ENCODE measurements at places on chromosomes 5 and 9.

- no peak for DNase-seq
These were observed 23.5 kb downstream of the PTTG1 start for GRCh38 chr5:160445132-160445531.

DNA sequence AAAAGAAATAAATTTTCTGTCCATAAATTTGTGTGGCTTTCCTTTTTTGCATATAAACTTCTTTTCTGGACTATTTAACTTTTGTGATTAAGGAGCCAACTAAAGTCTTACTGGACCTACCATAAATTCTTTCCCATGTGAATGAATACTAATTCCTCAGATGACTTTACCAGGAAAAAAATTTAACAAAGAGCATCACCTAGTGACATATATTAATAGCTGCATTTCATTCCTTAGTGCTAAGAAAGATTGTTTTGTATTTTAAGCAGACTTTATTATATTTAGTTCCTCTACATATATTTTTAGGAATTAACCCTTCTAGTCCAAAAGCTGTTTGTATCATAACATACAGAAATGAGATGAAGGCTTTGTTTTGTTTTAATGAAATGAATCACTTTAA lies 64.4 kb downstream of the C9orf85 start:
- no peak for DNase-seq

DNA sequence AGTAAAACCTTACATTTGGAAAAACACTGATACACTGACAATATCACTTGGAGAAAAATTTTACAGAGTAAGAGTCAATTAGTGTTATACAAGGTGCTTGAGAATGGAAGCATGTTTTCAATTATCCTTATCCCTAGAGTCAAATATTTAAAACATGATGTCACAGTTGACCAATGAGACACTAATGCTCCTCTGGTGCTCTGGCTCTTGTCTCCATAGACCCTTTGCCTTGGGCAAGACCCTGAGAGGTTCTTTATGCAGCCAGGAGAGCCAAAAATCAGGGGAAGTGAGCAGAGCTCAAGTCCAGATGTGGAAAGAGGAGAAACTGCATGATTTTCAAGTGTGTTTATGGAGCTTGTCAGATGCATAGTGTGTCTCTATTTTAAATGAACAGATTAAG lies 153.9 kb downstream of the MARCHF11 start:
- DNase-seq, result no peak

DNA sequence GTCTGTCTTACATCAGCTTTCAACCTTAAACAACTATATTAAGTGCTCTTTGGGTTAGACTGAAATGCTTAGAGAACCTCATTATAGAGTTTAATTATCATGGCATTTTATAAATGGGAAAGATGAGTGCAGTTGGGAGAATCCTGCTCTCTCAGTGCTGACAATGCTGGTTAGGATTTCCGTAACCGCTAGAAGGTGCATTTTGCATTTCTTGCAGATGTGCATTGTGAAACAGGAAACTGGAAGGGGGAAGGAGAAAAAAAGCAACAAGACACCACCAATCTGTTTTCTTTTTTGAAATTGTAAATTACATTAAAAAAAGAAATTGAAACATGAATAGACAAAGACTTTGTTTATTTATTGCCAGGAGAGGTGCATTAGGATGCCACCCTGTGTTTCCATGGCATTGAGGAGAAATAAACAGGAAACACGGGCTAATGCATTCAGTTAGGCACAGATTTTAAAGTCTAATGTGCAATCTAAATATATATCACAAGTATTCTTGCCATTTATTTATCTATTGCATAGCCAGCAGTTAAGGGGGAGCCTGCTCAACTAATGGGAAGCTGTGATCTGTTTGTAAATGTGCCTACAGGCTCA lies 478.9 kb downstream of the PSAT1 start:
- DNase-seq, result no peak

DNA sequence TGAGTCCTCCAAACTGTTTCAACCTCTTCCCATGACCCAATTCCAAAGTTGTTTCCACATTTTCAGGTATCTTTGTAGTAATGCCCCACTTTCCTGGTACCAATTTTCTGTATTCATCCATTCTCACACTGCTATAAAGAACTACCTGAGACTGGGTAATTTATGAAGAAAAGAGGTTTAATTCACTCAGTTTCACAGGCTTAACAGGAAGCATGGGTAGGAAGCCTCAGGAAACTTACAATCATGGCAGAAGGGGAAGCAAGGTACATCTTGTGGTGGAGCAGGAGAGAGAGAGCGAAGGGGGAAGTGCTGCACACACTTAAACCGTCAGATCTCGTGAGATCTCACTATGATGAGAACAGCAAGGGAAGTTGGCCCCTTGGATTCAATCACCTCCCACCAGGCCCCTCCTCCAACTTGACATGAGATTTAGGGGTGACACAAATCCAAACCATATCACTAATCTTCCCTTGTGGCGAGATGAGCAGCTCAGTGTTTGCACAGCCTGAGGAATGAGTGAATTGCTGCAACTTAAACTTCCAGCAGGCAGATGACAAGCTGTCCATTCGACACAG lies 42.9 kb downstream of the TRIP13 start:
- DNase-seq, result no peak

DNA sequence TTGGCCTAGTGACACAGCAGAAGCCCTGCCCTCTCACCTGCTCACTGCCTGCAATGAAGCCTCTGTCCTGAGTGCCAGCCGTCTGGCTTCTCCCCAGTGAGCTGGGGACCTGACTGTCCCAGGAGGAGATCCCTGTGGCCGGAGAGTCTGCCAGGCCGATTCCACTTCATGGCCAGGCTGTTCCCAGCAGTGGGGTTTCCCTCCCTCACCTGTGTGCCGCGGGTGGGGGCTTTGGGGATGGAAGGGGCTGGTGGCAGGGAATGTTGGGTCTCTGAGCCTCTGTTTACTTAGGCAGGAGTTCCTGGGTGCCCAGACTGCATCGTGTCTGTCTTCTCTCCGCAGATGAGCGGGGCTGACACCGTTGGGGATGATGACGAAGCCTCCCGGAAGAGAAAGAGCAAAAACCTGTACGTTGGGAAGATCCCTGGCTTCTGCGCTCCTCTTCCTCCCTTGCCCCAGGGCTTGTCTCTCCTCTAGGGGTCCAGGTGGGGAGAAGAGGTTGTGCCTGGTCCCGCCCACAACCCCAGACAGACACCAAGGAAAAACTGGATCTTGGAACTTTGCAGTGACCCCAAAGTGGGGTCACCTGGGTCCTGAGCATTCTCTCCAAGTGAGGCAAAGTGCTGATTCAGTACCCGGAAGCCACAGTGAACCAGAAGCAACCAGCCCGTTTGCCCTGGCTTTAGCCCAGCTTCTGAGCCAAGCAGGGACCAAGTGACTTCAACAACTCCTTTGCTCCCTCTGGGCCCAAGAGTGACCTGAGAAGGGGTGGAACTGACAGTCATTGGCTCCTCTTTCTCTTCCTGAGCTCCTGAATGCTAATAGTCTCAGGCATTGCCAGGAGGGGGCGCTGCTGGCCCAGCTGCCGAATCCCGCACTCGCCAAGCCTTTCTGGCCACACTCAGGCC lies 127.7 kb downstream of the RGS3 start:
- peak; percentile 35 for DNase-seq

DNA sequence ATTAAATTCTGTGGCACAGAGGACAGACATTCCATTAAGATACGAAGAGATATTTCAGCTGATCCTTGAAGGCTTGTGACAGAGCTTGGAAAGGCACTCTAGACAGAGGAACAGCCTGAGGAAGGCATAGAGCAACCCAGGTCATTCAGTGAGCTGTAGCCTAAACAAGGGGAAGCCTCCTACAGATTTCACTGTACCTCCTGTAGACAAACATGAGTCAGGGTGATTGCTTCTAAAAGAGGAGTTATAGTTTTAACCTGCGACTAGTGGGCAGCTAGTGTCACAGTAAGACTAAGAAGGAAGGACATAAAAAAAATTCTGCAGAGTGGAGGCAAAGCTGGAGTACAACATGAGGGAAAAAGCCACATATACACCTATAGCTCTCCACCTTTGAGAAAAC lies 43.5 kb upstream of the ANKDD1B start:
- DNase-seq, result no peak

DNA sequence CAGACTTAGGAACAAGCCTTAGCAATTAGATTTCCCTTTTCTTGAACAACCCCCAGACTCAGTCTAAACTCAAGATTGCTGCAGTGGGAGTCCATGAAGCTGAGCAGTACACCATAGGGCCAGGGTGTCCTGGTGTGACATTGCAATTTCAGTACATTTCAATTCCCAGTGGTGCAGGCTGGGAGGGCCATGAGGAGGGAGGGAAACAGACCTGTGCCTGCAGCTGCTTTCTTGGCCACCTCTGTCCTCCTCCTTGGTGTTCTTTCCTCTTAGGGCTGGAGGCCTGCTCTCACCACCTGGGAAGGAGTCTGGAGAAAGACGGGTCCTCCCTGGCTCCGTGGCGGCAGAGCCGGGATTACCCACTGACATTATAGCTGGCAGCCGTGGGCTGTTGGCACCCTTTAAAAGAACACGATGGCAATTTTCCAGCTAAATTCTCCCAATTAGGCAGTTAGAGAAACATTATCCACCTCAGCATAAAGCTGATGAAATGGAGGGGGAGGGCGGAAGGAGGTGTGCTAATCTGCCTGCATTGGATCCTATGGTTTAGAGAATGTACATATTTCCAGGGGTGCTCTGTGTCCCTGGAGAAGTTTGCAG lies 186.4 kb downstream of the SLIT3 start:
- no peak for DNase-seq

DNA sequence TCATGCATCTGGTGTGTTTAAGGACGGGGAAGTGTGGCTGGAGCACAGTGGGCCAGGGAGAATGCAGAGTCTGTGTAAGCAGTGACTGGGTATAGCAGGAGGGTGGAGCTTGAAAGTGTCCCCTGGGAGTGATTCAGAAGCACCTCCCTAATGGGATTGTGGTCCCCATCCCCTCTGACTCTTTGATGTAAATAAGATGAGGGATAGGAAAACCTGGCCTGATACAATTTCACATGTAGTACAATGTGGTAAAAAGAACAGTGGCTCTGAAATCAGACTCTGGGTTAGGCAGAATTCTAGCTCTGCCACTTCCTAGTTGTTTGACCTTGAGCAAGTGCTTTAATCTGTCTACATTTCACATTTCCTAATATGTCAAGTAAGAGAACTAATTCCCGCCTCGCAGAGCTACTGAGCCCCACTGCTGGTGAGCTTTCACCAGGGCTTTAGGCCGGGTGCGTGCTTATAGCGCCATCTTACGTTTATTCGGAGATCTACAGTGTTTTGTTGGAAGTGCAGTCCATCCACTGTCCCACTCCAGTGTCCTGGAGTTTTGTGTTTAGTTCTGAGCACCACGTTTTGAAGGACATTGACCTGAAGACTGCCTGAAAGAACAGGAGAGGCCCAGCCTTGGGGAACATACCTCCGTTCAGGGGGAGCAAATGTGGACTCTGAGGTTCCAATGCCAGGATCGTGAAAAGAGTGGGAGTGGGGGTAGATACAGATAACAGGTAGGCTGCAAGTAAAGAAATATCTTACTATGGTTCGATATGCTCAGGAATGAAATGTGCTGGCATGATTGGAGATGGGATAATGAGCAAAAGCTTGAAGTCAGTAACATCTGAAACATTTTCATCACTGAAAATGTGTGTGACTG lies 51.2 kb upstream of the TESK1 start:
- DNase-seq, result no peak

DNA sequence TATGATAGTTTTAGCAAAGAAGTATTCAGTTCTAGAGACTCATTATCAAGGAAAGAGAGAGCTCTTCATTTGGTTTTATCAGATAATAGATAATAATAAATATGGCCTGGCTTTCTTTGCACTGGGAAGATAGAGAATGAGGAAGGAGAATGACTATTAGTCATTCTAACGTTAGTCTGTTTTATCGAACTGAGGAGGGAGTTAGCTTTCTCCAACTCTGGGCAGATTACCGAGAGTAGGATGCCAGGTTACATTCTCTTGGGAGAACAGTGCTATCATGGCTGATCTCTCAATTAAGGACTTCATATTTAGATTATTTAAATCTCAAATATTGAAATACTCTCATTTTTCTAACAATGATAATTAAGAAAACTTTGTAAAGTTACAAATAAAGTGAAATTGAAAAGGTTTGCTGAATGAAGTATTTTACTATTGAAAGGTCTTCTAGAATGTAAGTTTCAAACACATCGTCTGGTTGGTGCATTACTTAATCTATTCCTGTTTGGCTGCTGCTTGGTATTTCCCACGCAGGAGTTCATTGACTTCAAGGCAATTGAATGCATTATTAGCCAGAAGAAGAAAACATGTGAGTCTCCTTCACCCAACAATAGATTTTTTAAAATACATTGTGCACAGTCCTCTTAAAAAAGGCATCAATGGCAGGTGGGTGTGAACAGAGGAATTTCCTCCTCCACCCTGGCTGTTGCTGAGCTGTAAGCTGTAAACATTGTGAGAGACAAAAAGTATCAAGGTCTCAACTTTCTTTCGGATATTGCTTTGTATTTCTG lies 140.8 kb downstream of the C9orf152 start:
- no peak for DNase-seq

DNA sequence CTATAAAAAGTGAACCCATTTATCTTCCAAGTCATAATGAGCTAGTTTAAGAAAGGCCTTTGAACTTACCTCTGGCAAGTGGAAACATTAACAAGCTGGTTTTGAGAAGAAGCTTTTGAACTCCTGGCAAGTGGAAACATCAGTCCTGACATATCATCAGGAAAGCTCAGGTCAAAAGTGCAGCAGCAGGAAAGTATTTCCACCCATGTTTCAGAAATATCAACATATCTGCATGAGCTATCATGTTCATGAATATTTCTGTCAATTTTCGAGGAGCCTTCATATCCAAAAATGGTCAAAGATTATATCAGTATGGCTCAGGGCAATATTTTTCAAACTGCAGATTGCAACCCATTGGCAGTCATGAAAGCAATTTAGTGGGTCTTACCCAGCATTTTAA lies 133.9 kb downstream of the PLK2 start:
- no peak for DNase-seq

GRCh38 chr9:35661756-35662350 lies 3.1 kb downstream of the ARHGEF39 start:
- DNase-seq, result no peak

GRCh38 chr5:128262911-128263310 lies 179.3 kb downstream of the SLC12A2 start:
- no peak for DNase-seq

- DNase-seq, result no peak
These were observed 70.5 kb downstream of the ERMP1 start for GRCh38 chr9:5762421-5762820.

GRCh38 chr5:175448276-175448675 lies 4.3 kb upstream of the DRD1 start:
- DNase-seq, result no peak

DNA sequence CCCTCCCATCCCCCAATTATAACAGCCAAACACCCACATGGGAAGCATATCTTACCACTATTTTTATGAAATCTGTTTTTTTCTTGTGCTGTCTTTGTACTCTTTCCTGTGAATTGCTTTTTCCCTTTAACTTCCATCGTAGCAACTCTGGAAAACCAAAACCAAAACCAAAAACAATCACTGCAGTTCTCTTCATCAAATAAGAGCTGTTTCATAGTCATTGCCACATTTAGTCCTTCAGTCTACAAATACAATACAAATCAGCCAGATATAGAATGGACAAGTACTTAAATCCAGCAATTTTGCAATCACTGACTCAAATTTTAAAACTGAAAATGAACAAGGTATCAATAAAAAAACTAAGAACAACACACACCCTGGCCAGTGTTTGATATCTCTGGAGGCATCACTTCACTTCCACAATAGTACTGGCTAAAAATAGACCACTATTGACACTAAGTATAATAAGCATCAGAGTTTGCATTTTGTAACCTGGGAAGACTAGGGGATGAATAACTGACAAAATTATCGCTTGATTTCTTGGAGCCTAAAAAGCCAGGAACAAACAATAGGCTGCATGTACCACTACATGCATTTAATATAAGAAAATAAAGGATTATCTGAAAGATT lies 5.4 kb downstream of the PUM3 start:
- no peak for DNase-seq

- no peak for DNase-seq
These were observed 146.6 kb downstream of the PIP5K1B start for GRCh38 chr9:68851657-68852056.
